ENCODE measurements at places on chromosomes 7 and 10.
A peak's percentile ranks its signal among the peaks of the same experiment; 100 is the strongest.

DNA sequence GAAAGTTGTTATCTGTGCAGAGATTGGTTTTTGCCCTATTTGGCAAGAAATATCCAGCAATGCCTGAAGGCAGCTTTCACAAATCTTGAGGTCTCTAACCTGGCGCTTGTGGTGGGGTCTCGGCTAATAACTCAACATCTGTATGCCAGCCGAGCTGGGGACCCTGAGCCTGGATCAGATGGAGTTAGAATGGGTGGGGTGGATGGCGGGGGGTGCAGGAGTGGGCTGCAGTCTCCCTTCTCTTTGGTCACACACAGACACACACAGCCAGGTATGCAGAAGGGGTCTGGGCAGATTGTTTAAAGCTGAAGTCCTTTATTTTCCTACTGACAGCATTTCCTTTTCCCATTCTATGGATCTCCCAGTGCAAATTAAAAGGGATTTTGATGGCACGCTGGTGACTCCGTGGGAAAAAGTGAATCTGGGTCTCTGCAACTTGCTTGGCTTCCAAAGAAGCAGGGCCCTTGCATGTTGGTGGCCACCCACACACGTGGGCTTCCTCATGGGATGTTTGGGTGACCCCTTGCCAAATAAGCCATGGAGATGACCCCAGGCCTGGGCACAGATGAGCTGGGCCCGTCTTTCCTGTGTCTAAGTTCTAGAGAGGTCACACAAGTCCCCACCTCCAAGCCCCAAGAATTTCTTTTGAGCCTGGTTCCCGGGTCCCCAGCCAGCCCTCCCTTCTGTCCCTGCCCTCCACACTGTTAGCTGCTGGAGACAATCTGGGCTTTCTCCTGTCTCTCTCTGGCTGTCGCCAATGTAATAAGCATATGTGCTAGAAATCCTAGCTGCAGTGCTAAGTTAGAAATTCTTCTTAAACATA is 39.9 kb upstream of the EMX2 start:
- DNase-seq, result no peak

GRCh38 chr10:30448092-30448491 is 14.1 kb downstream of the MAP3K8 start:
- no peak for DNase-seq

DNA sequence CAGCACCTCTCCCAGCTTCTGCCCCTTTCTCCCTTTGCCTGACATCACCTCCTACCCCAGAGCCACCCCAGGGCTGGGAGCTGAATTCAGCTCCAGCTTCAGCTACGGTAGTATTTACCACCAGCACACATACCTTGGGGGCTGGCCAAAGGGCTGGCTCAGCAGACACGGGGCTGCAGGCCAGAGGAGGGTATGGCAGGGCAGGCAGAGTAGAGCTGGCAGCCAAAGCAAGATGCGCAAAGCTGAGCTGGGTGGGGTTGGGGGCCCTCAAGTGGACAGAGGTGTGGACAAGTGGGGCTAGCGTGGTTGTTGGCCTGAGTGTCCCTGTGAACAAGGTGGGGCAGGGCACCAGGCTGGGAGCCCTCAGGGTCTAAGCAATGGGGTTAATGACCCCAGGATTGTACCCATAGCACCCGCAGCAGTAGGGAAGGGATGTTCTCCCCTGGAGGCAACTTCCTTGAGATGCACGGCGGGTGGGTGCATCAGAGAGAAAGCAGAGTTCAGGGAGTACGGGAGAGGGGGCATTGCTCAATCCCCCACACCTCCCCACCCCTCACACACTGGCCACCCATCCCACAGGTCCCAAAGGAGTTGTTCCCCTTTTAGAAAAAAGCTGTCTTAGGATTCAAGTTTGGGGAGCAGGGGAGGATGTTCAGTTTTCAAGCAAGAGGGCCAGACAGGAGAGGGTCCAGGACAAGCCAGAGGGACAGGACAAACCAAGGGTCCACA is 8.0 kb downstream of the VSIR start:
- DNase-seq, result no peak

- no peak for DNase-seq
These were observed 17.6 kb upstream of the VSIR start for GRCh38 chr10:71790749-71791440.

DNA sequence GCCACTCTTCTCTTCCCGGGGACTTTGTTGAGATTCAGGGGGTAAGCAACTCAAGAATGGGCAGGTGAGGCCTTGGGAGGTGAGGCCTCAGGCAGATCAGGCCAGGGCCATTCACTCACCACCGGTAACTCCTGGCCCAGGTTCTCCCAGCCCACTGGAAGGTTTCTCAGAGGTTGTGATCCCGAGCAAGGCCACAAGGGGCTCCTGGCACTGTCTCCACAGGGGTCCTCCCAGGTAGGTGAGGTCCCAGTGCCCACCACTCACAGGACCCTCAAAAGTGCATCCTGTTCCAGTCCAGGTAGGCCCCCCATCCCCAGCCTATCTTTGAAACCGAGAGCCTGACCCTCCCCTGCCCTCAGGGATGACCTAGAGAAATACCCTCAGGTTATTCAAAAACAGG is 236.1 kb downstream of the BUB3 start:
- no peak for DNase-seq

DNA sequence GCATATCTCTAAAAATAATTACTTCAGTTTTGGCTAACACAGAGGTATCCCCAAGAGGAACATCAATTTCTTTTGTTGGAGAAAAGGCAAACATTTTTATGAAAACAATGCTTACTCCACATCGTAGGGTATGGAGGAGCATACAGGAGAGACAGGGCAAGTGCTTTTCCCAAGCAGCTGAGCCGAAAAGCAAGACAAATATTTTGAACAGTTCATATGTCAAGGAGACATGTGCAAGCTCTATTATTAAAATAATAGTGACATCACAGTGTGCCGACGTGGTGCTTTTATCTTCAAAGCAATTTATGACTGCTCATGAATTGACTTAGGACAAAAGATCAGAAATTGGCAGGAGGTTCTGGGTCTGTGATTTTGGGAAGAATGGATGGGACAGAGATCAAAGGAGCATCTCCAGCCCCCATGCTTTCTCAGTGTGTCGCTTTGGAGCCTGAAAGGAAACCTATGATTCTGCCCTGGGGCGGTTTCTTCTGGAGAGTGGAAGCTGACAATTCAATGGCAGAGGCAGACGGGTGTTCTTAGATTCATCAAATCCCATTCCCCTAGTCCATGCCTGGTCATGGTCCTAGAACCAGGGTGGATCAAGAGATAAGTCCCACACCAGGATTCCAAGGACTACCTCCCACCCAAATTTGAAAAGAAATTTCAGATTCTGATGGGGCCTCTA is 97.1 kb downstream of the JCAD start:
- no peak for DNase-seq

DNA sequence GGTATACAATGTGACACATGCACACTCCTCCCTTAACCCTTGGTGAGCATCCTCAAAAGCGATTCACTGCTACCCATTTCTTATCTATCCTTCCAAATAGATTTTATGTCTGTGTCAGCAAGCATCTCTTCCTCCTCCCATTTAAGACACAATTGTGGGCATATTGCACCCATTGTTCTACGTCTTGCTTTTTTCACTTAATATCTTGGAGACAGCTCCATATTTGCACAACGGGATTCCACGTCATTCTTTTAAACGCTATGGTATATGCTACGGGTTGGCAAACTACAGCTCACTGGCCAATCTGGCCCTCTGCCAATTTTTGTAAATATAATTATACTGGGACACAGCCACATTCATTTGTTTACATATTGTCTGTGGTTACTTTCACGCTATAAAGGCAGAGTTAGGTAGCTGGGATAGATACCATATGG is 88.6 kb downstream of the RNF216 start:
- no peak for DNase-seq

- DNase-seq, result no peak
These were observed 69.7 kb upstream of the BTBD16 start for GRCh38 chr10:122201401-122201800.

GRCh38 chr7:51006483-51007235 is 224.0 kb upstream of the GRB10 start:
- no peak for DNase-seq

GRCh38 chr10:99758211-99758891 is 24.1 kb upstream of the ABCC2 start:
- no peak for DNase-seq

GRCh38 chr7:130721486-130722277 is 12.3 kb downstream of the KLF14 start:
- no peak for DNase-seq

DNA sequence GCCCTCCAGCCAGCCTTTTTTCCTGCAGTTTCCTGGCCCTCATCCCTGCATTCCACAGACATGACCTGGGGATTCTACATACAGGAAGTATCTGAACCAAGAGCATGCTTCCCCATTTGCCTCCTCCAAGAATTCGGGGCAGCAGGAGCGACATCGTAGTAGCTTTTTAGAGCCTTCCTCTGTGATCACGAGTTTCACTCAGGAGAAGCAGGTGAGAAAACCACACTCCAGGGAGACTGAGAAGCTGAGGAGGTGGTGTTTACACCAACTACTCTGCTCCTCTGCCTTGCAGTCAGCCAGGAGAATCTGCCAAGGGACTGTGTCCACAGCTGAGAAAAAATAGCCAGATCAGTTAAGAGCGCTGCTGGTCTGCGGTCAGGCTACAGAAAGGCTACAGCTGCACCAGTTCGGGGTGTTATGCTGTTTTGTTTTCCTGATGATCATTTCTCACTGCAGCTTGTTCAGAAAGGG is 54.1 kb downstream of the HSPA12A start:
- no peak for DNase-seq

GRCh38 chr7:477626-478220 is 41.9 kb downstream of the PDGFA start:
- DNase-seq, result peak; percentile 38

DNA sequence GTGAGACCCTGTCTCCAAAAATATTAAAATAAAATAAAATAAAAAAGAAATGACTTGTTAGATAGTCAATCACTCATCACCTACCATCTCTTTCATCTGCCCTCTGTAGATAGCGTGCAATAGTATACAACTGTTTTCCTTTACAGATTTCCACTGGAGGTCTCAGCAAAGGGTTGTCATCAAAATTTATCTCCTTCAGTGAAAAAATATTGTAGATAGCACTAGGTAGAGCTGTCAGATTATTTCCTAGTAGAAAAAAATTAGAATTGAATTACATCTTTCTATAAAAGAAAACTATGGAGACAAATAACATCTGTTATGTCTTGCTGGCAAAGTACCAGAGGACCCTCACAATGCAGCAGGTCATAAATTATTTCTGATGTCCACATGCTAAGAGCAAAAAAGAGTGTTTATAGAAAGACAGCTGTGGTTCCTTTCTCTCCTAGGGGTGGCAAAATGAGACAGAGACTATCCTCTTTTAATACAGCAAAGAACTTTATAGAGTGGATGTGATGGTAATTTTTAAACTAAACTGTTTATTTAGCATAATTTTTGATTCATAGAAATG is 16.3 kb upstream of the CYP51A1 start:
- DNase-seq, result no peak

GRCh38 chr7:79464051-79464450 is 10.6 kb upstream of the MAGI2 start:
- DNase-seq, result no peak

- DNase-seq, result no peak
These were observed 49.9 kb downstream of the TRIM24 start for GRCh38 chr7:138510003-138510402.

DNA sequence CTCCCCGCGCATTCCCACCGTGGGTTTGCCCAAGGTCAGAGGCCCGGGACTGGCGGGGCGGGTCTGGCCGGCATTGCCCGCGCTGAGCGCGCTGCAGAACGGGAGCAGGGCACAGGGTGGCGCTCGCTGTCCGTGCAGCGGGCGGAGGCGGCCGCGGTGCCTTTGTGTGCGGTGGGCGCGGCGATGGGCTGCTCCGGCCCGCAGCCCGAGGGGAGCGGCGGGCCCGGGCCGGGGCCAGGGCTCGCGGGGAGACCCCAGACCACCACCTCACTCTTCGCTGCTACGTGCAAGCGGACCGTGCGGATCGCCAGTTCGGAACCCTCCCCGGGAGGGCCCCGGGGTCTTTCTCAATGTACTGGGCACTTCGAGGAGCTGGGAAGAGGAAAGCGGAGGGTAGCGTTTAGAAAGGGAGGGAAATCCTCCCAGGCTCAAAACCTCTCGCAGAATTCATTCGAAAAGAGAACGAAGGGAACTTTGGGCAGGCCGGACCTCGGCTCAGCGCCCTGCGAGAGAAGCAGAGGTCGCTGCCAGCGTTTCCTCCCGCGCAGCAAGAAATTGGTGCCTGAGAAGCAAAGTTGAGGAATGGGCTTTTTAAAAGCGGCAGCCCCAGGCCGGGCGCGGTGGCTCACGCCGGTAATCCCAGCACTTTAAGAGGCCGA is 8.5 kb downstream of the SP8 start:
- DNase-seq, result peak; percentile 47

All from activated naive CD4-positive, alpha-beta T cell treated with anti-CD3 and anti-CD28 coated beads, Interleukin-2, amount 50 U/mL, for 72 hours (primary cell).